ENCODE measurements at places on chromosomes 7 and 10. TPM values are rescaled to one million over a fixed set of nuclear protein-coding genes. Genes with fewer than 3 reads are reported as not detected.

The EBLN1 gene
- not detected for total RNA-seq

The ZNF138 gene
- total RNA-seq = 6.6 TPM

DNA sequence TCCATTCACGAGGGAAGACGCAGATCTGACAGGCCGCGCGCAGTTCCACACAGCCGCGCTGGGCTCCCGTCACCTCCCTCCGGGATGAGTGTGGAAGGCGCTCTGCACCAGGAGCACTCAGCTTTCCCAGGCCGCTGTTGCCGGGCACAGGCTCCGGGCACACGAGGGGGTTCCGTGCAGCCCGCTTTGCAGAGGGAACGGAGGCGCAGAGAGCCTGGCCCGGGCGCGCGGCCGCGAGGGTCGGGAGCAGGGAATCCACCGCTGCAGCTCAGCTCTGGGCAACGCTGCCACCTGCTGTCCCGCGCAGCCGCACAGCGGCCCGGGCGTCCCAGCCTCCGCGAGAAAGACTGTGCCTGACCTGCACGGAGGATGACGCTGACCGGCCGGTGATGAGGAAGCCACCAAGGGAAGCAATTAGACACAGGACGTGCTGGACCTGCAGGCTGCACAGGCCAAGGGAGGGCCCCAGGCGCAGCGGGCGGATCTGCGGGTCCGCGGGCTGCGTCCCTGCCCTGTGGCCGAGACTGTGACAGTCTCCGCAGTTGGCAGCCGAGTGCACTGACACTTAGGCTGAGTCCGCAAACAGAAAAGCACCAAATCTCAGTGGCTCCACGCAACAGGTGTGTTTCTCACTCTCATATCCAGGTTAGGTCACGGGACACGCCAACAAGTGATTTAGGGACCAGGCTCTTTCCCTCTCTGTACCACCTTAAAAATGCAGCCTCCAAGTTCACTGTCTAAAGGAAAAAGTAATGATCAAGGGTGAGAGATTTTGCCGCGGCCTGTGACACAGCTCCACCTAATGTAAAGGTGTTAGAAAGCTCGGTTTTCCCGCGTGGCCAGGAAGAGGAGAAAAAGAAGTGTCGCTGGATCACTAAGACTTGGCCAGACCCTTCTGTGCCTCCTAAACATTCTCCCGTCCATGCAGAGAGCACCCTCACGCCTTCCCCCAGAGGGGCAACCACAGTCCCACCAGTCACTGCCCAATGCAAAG lies 94.5 kb downstream of the SEC61G start:
- peak; percentile 18 for DNase-seq

- no peak for DNase-seq
These were observed 36.2 kb upstream of the MNX1 start for GRCh38 chr7:157046681-157047080.

DNA sequence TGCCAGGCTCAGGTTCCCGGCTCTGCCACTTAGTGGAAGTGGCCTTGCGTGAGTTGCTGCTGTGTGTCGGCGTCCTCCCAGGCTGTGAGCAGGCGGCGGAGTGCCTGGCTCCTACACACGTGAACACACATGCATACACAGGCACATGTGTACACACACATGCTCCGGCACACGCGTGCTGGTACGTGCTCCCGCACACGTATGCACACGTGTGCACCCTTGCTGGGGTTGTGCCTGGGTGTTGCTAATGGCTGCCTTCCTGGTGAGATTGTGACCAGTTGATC lies 107.6 kb downstream of the INPP5A start:
- no peak for DNase-seq

DNA sequence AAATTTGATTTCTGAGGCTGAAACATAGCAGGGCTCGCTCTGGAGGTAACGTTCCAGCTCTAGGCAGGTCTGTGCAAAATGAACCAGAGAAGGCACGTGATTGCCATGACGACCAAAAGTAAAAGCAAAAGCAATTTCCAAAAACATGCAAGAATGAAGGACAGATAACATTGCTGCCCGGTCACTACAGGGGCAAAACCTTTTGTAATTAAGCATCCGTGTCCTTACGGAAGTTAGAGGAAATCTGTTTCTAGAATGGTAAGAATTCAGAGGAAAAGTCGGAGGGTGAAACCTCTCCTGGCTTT lies 2.9 kb downstream of the KLF6 start:
- no peak for DNase-seq

The SPDYE5 gene
- total RNA-seq = not detected

DNA sequence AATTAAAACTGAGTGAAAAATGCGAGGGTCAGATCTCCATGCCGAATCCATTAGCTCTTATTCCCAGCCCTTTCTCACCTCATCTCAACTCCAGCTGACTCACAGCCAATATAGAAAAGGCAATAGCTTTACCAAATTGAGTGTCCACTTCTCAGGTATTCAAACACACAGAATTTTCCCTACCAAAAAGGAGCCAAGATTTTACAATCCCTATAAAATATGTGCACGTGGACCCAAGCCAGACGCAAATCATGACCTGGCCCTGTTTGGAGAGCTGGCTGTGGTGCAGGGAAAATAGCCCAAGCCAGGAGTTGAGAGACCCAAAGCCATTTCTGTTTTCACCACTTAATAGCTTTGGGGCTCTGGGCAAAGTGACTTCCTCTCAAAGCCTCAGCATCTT lies 379.7 kb upstream of the AUTS2 start:
- no peak for DNase-seq

GRCh38 chr10:1734288-1734687 lies 3.0 kb downstream of the ADARB2 start:
- no peak for DNase-seq

DNA sequence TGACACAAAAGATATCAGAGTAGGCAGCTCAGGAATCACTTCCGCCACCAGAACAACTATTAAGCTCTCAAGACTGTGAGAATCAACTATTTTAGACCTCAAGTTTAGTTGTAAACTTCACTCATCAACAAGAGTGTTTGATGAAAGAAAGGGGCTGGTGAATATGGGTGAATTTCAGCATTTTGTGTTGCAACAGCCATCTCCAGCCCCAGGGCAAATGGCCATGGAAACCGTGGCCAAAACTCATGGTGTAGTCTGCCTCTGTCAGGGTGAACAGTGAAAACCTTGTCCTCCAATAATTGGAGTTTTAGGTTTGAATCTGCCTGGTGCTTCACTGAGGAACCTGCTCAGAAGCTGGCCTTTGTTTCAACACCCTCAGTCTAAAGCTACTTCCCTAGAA lies 60.0 kb downstream of the POLR1F start:
- DNase-seq = no peak

The AKR1C3 gene
- 2.2 TPM for total RNA-seq
